Activated CD8-positive, alpha-beta memory T cell treated with anti-CD3 and anti-CD28 coated beads, Interleukin-2, amount 10 ng/mL, durations not matched to agents 7 days and 5 days (primary cell): ENCODE measurements at places on chromosomes 5 and 9. TPM values are rescaled to one million over a fixed set of nuclear protein-coding genes. Genes with fewer than 3 reads are reported as not detected.

DNA sequence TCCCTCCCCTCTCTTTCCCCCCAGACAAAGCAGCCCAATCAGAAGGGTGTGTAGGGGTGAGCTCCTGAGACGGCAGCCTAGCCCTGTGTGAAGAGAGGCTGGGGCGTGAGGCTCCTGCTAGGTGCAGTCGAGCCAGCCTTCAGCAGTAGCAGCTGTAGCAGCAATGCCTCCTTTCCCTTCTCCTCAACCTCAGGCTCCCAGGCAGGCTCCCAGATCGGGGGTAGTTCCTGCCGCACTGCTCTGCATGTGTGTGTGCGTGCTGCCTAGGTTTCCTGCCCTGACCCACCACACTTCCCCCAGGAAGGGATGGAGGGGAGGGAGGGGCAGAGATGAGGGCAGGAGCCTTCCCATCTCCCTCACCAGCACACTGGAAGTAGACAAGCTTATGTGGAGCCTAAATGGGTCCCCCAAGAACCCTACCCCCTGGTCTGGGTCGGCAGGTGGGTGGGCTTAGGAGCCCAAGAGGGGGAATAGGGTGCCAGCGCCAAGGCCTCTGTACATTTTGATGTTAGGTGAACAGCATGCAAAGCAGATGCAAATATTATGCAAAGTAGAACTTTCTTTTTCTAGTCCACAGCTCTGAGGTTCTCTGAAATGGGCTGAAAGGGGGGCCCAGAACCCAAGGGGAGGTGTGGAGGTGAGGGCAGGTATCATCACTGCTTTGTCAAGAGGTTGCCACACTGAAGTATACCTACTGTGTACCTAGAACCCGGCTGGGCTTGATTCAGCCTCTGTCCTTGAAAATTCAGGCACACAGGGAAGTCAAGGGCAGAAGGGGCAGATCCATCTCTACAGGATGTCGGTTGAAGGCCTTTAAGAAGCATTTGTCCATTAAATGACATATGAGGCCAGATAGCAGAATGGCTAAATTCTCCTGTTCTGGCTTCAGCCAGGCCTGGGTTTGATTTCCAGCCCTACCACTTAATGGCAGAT, 57.8 kb downstream of the CXXC5 start:
- H3K4me3 ChIP-seq: no peak overlapping the region
- no peak overlapping the region for H3K27ac ChIP-seq
- no peaks in the 10 kb centered on the region for H3K36me3 ChIP-seq
- H3K4me1 ChIP-seq: peaks cover 14% of the 10 kb centered on the region

GRCh38 chr9:3962496-3962895, 337.4 kb downstream of the GLIS3 start:
- no peak for DNase-seq
- no peaks in the 10 kb centered on the region for H3K4me1 ChIP-seq
- H3K4me3 ChIP-seq: no peak overlapping the region

Gene ANGPTL2
- total RNA-seq: not detected

Gene C5orf63
- 7.4 TPM for total RNA-seq

DNA sequence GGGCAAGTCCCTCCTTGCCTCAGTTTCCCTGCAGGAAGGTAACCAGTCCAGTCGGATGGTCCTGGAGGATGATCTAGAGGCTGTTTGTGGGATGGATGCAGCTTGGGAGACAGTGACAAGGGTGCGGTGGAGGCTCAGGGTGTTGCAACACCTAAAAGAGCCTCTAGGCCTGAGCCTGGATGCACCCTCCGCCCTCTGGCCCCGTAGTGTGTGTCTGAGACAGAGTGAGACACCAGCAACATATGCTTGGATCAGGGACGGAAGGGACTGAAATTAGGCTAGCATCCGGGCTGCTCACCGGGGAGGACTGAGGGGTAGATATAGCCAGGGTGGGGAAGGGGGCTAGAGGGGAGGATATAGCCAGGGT, 1.1 kb downstream of the CRAT start:
- H3K27ac ChIP-seq: no peak overlapping the region
- H3K36me3 ChIP-seq: no peaks in the 10 kb centered on the region
- peak overlapping the region; percentile 94 for H3K4me3 ChIP-seq
- peak; percentile 48 for DNase-seq
- H3K4me1 ChIP-seq: peaks cover 25% of the 10 kb centered on the region

- H3K4me1 ChIP-seq: peaks cover 21% of the 10 kb centered on the region
- H3K27me3 ChIP-seq: no peaks in the 10 kb centered on the region
- peak overlapping the region; percentile 76 for H3K4me3 ChIP-seq
- no peaks in the 10 kb centered on the region for H3K36me3 ChIP-seq
- peak; percentile 47 for DNase-seq
Measured at GRCh38 chr9:93577078-93577974, 942 bp downstream of the PHF2 start.

Gene MRPL36
- total RNA-seq: 84.7 TPM

Gene C9orf50
- total RNA-seq: not detected

DNA sequence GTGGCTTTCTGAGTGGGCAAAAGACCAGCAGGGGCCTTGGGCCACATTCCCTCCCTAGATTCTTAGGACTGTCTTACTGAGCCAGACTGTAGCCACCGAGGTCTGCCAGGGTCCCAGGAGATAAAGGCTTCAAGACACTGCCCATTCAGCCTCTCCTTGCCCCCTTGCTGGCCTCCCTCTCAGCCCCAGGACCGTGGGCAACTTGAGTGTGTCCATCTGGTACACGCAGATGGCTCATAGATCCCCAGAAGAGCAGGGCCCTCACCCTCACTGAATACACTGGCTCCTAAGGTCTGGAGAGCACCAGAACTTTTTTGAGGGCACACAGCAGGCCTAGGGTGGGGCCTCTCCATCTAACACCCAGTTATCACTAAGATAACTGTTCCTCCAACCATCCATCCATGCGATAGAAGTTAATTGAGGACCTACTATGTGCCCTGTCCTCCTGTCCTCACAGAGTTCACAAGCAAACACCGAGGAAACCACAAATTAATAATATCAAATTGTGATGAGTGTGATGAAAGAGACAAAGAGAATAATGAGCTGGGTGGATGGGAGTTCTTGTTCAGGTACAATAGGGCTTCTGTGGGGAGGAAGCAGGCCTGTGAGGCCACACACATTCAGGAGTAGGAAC, 4.9 kb upstream of the PDGFRB start:
- no peak for DNase-seq
- H3K4me3 ChIP-seq: no peak overlapping the region
- H3K27ac ChIP-seq: no peak overlapping the region
- H3K27me3 ChIP-seq: peaks cover 18% of the 10 kb centered on the region

Gene PCSK1
- total RNA-seq: not detected

Gene LEAP2
- total RNA-seq: 2.7 TPM

Gene EPB41L4B
- 1.0 TPM for total RNA-seq

Gene PNPLA7
- total RNA-seq: 3.0 TPM

Gene ANAPC2
- 59.8 TPM for total RNA-seq

Gene NAIP
- total RNA-seq: 3.6 TPM

Gene CER1
- total RNA-seq: not detected

DNA sequence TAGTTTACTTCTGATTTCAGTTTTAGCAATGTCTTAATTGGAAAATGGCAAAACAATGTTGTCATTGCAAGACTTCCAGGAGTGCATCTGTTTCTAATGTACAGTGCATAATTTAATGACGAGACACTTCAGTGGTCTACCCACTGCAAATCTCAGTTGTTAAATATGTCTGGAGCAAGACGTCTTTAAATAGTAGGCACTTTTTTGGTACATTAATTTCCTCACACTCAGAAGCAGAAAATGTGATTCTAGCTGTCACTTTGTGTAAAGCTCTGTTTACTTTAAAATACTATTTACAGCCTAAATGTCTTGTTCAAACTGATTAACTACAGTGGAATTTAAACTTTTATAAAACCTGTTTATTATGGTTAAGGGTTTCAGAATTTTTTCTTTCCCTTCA, 815.5 kb downstream of the TLE1 start:
- no peaks in the 10 kb centered on the region for H3K4me1 ChIP-seq
- no peaks in the 10 kb centered on the region for H3K36me3 ChIP-seq
- no peak overlapping the region for H3K27ac ChIP-seq
- no peak for DNase-seq
- H3K4me3 ChIP-seq: no peak overlapping the region

DNA sequence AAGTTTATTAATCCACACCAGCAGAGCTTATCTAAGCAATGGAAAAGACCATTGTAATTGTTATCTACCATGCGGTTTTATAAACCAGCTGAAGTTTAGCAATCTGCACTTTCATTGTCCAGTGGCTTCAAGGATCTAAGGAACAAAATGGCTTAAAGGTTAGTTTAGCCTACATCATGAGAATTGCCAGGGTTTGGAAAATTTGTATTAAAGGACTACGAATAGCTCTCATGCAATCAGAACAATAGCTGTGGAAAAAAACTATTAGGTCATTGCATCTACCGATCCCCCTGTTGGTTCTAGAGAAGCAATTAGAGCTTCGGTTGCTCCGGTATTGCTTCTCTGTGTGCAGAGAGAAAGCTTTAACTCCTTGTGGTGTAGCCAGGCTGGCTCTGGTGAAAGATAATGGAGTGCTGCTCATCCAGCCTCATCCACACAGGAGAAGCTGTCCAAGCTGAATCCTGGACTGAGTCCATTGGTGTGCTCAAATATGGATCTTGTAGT, 86.3 kb upstream of the SLC12A2 start:
- H3K27ac ChIP-seq: no peak overlapping the region
- H3K36me3 ChIP-seq: no peaks in the 10 kb centered on the region
- no peaks in the 10 kb centered on the region for H3K4me1 ChIP-seq
- no peak overlapping the region for H3K4me3 ChIP-seq
- H3K27me3 ChIP-seq: no peaks in the 10 kb centered on the region

GRCh38 chr9:111937781-111938426, 41.3 kb downstream of the UGCG start:
- peak overlapping the region; percentile 26 for H3K4me3 ChIP-seq
- no peaks in the 10 kb centered on the region for H3K27me3 ChIP-seq
- H3K4me1 ChIP-seq: peaks cover 22% of the 10 kb centered on the region
- peak overlapping the region; percentile 56 for H3K27ac ChIP-seq
- peaks cover 24% of the 10 kb centered on the region for H3K36me3 ChIP-seq

DNA sequence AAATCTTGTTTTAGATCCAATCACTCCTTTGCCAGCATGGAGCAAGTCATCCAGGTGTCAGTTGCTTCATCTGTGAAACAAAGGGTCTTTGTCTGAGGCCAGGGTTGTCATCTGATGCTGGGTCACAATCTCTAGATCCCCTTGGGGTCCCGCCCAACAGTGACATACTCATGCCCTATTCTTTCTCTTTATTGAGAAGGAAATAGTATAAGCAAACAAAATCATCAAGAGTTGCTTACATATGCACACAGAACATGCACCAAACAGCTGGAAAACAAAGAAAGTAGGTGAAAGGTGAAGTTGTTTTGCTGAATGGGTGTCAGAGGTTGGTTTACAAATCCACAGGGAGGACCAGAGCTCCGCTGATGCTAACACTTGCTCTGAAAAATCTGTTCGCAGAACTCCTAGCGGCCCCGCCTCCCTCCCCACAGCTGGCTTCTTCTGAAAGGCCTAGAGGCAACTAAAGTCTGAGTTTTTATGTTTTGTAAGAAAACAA, 106.1 kb upstream of the SLC44A1 start:
- H3K27ac ChIP-seq: no peak overlapping the region
- no peak overlapping the region for H3K4me3 ChIP-seq
- peaks cover 11% of the 10 kb centered on the region for H3K27me3 ChIP-seq
- no peaks in the 10 kb centered on the region for H3K4me1 ChIP-seq

Gene SPATA31A3
- not detected for total RNA-seq

- H3K4me3 ChIP-seq: no peak overlapping the region
- H3K27ac ChIP-seq: no peak overlapping the region
- no peak for DNase-seq
Measured at GRCh38 chr5:150328515-150328914, 25.8 kb upstream of the ARSI start.

- no peak for DNase-seq
- no peaks in the 10 kb centered on the region for H3K36me3 ChIP-seq
- peaks cover 9% of the 10 kb centered on the region for H3K4me1 ChIP-seq
- no peak overlapping the region for H3K4me3 ChIP-seq
Measured at GRCh38 chr9:136589766-136590763, 44.2 kb upstream of the NOTCH1 start.

- DNase-seq: no peak
- H3K27ac ChIP-seq: no peak overlapping the region
- H3K4me3 ChIP-seq: no peak overlapping the region
Measured at GRCh38 chr9:85185486-85186217, 516.1 kb downstream of the NTRK2 start.
